ENCODE measurements at places on chromosomes 5 and 9.

- no peak for DNase-seq
Observed at GRCh38 chr9:123739902-123740301, 190.0 kb downstream of the DENND1A start.

DNA sequence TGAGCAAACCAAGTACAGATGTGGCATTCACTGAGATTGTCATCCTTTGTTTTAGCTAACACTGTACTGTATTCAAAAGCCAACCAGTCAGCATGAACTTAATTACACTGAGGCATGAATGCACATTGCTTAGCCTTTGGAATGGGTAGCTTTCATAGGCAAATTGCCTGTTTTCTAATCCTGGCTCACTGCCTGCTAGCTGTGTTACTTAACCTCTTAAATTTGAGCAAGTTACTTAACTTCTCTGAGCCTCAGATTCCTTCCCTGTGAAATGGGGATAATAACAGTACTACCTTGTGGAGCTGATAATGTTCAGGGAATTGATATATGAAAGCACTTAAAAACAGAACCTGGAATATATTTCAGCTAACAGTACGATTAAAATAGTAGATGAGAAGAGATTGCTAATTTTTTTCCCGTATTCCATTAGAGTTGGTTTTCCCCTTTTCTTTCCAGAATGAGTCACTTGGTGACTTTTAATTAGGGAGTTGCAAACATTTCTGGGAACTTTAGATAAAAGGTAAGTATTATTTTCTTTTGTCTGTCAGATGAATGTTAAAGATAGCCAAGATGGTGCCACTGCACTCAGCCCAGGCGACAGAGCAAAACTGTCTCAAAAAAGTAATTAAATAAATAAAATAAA is 43.9 kb downstream of the ARRDC3 start:
- DNase-seq, result no peak

- no peak for DNase-seq
Observed at GRCh38 chr5:178572617-178573016, 17.6 kb downstream of the COL23A1 start.

GRCh38 chr9:109707355-109707754 is 72.6 kb upstream of the PALM2AKAP2 start:
- no peak for DNase-seq

DNA sequence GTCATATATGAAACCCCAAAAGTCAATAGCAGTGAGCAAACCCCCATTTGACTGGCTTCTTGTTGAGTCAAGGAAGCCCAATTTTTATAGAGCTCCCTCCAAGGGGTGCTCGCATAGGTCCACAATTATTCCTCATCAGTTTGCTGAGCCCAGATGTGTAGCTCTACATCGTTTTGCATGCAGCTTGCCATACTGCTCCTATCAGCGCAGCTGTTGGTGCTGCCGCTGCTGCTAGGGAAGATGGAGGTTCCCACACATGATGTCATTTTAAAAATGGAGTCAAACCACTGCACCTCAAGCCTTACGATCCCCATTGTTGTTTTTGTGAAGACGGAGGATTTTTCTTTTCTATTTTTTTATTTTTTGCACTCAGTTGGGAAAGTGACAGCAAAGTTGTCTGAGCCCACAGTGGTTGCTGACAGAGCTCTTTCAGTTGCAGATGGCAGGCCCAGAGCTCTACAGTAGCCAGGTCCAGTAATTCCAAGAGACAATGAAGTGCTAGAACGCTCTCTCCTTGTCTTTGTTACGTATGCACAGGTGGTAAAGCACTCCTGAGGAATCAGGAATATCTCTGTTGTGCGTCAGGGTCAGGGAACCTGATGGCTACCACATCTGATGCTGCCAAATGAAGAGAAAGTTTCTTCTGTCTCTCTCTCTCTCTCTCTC is 23.2 kb upstream of the C5orf63 start:
- no peak for DNase-seq

DNA sequence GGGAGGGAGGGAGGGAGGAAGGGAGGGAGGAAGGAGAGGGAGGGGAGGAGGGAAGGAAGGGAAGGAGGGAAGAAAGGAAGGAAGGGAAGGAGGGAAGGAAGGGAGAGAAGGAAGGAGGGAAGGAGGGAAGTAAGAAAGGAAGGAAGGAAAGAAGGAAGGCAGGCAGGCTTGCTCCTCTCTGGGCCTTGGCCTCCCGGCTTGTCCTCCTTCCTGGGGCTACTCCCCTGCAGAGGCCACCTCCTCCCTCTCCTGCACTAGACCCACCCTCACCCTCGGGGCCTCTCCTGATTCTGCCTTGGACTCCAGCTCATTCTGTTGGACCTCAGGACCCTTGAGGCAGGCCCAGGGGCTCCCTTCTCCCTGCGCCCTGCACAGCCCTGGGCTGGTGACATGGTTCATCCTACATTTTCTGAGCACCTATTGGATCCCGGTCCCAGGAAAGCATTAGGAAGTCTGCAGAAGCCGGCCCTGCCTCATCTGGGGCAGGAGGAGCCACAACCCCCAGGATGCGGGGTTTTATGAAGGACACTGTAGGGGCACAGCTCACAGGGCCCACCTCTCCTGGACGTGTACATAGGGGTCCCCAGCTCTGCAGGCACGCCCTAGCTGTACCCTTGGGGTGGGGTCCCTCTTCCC is 23.0 kb downstream of the LHX3 start:
- no peak for DNase-seq

- DNase-seq, result no peak
Observed at GRCh38 chr9:34190996-34191892, 12.4 kb downstream of the UBAP1 start.

DNA sequence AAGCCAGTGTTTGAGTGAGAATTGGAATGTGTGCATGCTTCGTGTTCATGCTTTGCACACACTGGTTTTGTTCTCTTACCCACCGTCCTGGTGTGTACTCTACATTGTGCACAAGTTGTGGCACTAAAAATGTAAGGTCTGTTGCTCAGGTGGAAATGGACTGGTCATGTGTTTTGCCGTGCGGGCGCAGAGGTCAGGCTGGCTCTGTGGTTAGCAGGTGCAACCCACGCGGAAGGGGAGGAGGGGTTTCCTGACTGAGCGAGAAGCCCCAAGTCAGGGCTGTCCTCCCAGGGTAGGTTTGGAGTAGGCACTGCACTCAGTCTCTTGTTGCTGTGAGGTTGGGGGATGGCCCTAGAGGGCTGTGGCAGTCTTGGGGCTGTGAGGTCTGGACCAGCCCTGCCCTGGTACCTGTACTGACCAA is 86.6 kb downstream of the EHMT1 start:
- DNase-seq, result peak; percentile 10

DNA sequence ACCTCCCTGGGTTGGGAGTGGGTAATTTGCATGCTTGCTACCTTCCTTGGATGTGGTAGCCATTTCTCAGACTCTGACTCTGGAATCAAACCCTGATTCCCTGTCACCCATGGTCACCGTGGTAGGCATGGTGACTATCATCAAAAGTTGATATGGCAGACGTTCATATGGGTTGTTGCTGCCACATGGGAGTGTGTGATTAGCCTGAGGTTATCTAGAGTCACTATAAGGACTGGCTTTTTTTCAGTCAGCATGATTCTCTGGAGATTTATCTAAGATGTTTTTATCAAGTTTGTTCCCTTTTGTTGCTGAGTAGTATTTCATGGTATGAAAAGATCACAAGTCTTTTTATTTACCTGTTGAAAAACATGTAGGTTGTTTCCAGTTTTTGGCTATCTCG is 7.0 kb downstream of the RCL1 start:
- no peak for DNase-seq

GRCh38 chr9:16267281-16268066 is 603.0 kb downstream of the BNC2 start:
- no peak for DNase-seq

DNA sequence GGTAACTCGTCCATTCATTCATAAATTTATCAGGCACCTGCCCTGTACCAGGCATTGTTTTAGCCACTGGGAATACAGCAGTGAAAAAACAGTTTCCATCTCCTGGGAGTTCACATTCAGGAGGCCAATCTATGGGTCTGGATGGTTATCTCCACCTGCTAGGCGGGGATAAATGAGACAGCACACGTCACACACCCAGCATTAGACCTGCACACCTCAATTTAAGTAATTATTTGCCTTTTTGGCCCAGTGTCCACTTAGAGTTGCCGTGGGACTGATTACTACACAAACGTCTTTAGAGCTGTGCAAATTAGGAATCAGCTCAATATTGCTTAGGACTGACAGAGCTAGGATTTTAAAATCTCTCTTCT is 46.1 kb downstream of the STK10 start:
- no peak for DNase-seq

- DNase-seq, result no peak
Observed at GRCh38 chr5:164600274-164600673, 1094.9 kb downstream of the MAT2B start.

- no peak for DNase-seq
Observed at GRCh38 chr9:135533113-135533512, 11.9 kb downstream of the LCN1 start.

DNA sequence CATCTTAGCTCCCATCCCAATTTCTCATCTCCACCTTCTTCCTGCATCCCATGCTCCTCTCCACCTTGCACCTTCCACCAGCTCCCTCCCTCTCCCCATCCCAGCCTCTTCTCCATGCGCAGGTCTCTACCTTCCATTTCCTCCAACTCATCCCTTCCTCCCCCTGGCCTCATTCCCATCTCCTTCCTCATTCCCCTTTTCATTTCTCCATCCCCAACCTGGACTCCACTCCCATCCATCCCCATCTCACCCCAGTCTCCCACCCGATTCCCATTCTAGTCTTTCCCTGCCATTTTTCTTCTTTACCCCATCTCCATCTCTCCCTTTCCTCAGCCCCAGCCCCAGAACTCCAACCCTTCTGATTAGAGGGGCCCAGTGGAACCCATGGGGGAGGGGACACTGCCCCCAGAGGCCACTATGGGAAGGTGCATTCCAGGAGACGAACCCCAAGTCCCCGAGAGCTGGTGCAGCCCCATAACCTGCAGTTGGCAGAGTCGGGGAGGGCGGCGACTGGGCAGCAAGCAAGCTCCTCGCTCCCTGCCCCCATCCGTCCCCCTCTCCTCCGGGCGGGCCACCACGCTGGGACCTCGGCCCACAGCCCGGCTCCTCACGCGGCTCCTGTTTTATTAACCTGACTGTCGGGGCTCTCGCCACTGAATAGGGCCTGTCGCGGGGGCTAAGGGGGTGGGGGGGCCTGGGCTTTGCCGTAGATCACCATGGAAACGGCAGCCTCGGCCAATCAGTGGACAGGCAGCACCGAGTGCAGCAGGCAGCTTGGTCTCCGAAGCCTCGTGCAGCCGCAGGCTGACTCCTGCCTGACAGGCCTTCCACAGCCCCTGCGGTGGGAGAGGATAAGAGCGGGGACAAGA is 66.7 kb downstream of the PCDH1 start:
- DNase-seq, result no peak

DNA sequence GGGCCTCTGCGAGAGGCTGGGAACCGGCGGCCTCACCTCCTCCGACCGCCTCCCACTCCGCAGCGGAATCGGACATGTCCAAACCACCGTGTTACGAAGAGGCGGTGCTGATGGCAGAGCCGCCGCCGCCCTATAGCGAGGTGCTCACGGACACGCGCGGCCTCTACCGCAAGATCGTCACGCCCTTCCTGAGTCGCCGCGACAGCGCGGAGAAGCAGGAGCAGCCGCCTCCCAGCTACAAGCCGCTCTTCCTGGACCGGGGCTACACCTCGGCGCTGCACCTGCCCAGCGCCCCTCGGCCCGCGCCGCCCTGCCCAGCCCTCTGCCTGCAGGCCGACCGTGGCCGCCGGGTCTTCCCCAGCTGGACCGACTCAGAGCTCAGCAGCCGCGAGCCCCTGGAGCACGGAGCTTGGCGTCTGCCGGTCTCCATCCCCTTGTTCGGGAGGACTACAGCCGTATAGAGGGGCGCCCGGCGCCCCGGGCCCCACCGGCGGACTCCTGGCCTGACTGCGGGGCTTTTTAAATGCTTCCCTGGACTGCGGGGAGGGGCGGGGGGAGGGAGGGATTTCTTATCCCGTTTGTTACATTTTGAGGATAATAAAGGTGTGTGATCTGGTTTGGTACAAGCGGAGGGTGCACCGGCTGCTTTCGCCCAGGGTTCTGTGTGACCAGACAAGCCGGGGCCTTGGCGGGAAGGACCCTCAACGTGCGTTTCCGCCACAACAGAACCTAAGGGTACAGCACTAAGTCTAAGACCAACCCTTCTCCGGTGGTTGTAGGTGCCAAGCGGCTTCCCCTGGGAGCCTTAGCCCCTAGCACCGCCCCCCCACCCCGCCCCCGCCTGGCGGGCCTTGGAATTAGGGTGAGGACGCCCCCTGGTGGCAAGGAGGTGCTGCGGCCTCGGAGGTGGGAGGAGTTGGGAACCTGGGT is 9.3 kb downstream of the PRR7 start:
- peak; percentile 92 for DNase-seq

GRCh38 chr5:586751-587285 is 25.3 kb upstream of the CEP72 start:
- DNase-seq, result no peak

DNA sequence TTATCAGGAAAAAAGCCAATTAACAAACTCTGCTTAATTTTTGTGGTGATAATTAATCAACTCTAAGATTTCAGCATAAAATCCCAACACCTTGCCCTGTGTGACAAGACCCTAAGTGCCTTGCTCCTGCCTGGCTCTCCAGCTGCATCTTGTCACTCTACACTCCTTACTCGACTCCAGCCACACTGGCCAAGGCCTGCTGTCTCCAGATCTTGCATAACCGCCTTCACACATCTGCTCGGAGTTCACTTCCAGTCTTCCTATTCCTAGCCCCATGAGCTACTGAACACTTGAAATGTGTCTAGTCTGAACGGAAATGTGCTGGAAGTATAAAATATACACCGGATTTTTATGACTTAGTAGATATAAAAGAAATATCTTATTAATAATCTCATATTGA is 259.6 kb downstream of the EPB41L4A start:
- no peak for DNase-seq

- DNase-seq, result no peak
Observed at GRCh38 chr9:30744871-30745270, 1639.6 kb upstream of the ACO1 start.

DNA sequence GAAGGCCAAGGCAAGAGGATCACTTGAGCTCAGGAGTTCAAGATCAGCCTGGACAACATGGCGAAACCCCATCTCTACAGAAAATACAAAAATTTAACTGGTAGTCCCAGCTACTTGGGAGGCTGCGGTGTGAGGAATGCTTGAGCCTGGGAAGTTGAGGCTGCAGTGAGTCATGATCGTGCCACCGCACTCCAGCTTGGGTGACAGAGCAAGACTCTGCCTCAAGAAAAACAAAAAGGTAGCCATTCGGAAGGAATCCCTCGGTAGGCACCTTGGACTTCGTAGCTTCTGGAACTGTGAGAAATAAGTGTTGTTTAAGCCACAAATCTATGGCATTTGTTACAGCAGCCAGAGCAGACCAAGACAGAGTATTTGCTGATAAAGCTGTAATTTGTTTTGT is 174.2 kb downstream of the DCP2 start:
- no peak for DNase-seq

GRCh38 chr9:108477529-108478006 is 378.2 kb downstream of the ACTL7B start:
- DNase-seq, result no peak

DNA sequence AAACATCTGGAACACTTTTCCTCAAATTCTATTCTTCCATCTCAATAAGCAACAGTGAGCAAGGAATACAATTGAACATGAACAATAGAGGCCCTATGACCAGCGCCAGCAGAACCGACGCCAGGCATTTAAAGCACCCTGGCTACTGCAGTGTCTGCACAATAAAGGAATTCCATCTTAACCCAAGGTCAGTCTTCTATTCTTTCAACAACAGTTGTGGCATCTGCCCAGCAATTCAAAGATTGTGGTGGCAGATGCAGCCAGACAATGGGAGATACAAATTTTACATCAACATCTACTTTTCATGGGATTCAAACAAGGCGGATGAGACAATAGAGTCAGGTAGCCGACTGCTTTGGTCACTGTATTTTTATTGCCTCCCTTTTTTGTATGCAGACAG is 65.9 kb downstream of the ELL2 start:
- DNase-seq, result no peak
